HFFc6 (cell line): ENCODE measurements at places on chromosomes 2 and 18.
A peak's percentile ranks its signal among the peaks of the same experiment; 100 is the strongest.

- peak; percentile 6 for DNase-seq
These were observed 32.5 kb upstream of the CD28 start for GRCh38 chr2:203673933-203674332.

GRCh38 chr2:108444941-108445840, 3.8 kb upstream of the GCC2 start:
- no peak for DNase-seq

- DNase-seq: peak; percentile 10
These were observed 171.9 kb upstream of the GATA6 start for GRCh38 chr18:21997207-21998143.

- no peak for DNase-seq
These were observed 41.4 kb upstream of the CTDP1 start for GRCh38 chr18:79637921-79638909.

DNA sequence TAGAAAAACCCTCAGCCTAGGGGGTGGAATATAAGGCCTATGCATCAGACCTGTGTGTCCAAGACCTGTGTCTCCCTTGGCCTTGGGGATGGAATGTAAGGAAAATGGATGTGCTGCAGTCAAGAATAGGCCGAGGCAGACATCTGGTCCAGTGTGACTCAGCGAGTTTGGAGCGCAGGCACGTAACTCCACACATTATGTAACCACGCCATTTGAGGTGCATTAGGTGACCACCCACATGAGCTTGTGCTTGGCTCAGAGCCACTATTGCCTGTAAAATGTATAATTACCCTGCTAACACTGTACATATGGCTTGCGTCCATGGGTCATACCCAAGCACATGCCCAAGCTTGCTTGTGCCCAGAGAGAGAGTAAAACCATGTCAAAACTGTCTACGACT, 580.9 kb upstream of the HNMT start:
- DNase-seq: no peak

- peak; percentile 12 for DNase-seq
These were observed 39.2 kb downstream of the UNC50 start for GRCh38 chr2:98647636-98648035.

GRCh38 chr2:233210843-233211547, 40.5 kb upstream of the ATG16L1 start:
- DNase-seq: peak; percentile 89

DNA sequence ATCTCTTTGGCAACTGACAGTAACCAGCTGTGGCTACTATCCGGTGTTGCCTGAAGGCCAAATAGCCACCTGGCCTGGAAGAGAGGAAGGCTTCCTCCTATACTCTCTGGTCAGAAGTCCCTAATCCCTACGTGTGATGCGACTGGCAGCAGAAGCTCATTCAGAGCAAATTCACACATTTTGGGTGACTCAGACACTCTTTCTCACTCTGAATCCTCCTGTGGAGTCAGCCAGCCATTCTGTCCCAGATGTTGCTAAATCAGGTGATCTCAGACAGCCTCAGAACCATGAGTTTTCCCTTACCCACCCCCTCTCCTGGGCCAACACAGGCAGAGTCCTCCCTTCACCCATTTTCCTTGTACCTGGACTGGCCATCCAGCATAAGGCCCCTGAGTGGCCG, 34.7 kb downstream of the CFAP53 start:
- no peak for DNase-seq

GRCh38 chr2:86066007-86066578, 39.6 kb downstream of the POLR1A start:
- no peak for DNase-seq

GRCh38 chr2:8481463-8482009, 200.3 kb upstream of the ID2 start:
- DNase-seq: no peak

- DNase-seq: no peak
These were observed 121.0 kb downstream of the SPOPL start for GRCh38 chr2:138622613-138623012.

DNA sequence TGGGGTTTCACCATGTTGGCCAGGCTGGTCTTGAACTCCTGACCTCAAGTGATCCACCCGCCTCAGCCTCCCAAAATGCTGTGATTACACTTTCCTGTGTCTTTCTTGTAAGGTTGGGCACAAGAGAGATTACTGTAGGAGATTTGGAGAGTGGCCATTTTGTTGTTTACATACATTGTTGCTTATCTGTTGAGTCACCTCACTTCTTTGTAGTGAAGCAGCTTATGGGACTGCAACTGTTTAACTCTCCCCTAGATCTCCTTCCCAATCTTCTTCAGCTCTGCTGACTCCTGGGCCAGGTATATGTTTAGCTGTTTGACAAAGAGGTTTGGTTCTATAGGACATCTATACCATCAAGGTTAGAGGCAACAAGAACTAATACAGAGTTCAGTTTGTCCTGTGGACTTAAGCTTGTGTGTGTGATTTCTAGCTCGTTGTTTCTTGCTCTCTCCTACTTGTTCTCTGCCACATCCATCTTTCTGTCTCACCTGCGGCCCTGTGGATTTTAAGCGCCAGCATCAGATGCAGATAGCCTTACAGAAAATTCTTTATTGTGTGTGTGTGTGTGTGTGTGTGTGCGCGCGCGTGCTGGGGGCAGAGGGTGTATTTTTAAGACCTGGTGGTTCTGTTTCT, 95.4 kb downstream of the HAUS1 start:
- peak; percentile 69 for DNase-seq

GRCh38 chr2:63013438-63013837, 37.2 kb upstream of the OTX1 start:
- no peak for DNase-seq

- peak; percentile 70 for DNase-seq
These were observed 2.1 kb downstream of the MARCHF7 start for GRCh38 chr2:159714247-159714930.

- no peak for DNase-seq
These were observed 54.9 kb downstream of the DSC3 start for GRCh38 chr18:30987467-30988241.

- peak; percentile 48 for DNase-seq
These were observed 115.8 kb upstream of the SETBP1 start for GRCh38 chr18:44564922-44565321.

GRCh38 chr2:178223806-178224205, 29.5 kb downstream of the OSBPL6 start:
- no peak for DNase-seq

- no peak for DNase-seq
These were observed 5.0 kb downstream of the CFAP221 start for GRCh38 chr2:119549241-119549640.

GRCh38 chr2:57892920-57893319, 153.7 kb upstream of the VRK2 start:
- no peak for DNase-seq

GRCh38 chr2:143833015-143833660, 686.8 kb downstream of the ZEB2 start:
- no peak for DNase-seq

- DNase-seq: no peak
These were observed 222.4 kb upstream of the OSR1 start for GRCh38 chr2:19580830-19581229.

GRCh38 chr18:70188113-70188512, 17.4 kb downstream of the RTTN start:
- no peak for DNase-seq

- DNase-seq: no peak
These were observed 2.5 kb downstream of the SP3 start for GRCh38 chr2:173962583-173963110.

DNA sequence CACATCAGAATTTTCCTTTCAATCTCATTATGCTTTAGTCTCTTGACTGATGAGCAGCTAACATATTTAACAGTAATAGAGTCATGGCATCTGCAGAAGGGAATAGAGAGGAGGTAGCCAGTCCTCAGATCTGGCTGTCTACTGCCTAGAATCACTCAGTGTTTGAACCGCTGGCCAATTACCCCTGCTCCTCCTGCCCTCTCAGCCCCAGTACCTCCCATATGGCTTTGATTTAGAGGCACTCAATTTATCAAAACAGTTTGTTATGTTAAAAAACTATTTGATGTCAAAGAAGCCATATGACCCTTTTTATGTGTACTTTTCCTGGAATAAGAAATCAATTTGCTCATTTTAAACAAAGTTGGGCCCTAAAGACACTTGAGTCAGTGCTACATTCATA, 355.2 kb downstream of the CMPK2 start:
- DNase-seq: no peak

- DNase-seq: no peak
These were observed 62.3 kb downstream of the ESCO1 start for GRCh38 chr18:21538230-21538629.

DNA sequence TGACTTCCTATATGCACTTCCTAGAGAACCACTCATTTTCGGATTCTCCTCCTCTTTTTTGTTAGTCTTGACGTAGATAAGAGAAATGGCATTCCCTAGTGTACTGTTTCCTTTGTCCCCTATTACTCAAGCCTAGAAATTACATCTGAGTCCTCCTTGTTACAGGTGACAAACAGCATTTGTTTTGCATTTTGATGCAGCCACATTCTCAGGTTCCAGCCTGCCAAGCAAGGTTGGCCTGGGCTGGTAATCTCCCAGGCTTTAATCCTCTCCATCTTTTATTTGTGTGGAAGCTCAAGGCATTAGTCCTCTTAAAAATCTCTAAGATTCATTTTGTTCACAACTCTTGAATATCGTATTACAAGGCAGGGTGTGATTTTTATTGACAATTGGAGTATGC, 318.0 kb upstream of the NRP2 start:
- no peak for DNase-seq

DNA sequence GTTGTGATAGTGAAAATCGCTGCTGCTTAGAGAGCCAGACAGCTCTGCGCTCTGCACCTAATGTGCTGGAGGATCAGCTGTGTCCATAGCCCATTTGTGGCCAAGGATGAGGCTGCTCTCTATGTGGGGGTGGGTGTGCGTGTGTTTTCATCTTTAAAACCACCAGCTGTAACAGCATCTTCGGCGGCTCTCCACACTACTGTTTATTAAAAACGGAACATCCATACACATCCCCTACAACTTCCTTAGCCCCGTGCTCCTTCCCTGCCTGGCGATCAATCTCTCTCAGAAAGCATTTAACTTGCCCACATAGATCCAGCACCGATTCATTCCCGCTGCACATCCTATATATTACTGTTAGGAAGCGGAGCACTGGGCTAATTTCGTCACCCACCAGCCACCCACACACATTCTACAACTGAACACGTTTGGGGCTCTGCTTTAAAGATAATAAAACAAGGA, 1.6 kb downstream of the CELF4 start:
- no peak for DNase-seq

DNA sequence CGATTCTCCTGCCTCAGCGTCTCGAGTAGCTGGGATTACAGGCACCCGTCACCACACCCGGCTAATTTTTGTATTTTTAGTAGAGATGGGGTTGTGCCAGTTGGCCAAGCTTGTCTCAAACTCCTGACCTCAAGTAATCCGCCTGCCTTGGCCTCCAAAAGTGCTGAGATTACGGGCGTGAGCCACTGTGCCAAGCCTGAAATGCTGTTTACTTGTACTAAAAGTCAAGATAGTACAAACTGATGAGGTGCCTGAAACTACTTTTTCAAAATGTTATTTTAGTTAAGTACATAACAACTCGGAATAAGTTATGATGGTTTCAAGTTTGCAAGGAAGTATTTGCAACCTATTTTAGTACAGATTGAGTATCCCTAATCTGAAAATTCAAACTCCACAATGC, 85.7 kb downstream of the CEP192 start:
- DNase-seq: no peak

DNA sequence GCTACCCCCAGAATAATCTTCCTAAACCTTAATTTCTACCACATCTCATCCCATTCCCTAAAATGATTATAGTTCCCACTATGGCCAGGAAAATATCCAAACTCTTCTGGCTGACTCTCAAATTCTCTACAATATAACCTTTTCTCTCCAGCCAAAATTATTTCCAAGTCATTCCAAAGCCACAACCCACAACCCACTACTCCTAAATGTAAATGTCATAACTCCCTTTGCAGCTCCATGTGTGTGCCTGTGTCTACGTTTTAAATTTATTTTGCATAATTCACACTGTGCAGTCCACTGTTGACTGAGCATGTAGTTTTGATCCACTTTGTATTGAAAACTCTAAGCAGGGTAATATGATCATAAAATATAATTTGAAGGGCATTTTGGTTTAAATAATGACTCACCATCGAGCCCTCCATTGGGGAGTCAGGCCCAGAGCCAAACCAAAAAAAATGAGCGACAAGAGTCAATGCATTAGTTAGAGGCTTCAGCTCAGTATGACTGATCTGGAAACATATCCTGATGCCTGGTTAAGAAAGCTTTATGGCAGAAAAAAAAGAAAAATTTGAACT, 171.0 kb downstream of the AFF3 start:
- DNase-seq: no peak

- peak; percentile 64 for DNase-seq
These were observed 147.8 kb upstream of the MAP3K20 start for GRCh38 chr2:172927641-172928357.

DNA sequence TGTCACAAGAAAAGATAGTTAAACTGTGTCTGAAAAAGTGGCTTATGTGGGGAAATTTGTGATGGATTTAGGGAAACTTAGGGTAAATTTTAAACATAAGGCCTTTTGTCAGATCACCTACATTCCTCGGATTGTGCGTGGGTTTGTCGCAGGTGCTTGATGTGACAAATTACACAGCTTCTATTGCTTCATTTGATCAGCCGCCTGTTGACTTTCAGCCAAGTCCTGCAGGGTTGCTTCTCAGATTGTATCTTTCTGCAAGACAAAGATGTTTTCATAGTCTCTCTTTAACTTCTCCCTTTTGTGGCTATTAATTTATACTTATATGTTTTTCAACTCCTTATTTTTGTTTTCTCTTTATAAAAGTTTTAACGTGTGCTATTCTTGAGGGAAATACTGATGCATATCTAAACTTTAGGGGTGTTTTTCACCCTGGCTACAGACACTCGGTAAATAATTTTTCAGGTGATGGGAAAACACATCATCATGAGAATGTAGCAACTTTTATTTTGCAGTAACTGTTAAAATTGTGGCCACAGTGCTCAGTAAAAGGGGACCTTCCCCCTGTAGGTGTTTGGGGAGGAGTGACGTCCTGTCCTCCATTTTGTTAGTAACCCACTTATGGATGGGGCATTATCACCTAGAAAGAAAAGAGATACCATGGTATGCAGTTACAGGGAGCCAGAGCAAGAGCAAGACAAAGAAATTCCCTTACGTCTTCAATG, 31.4 kb downstream of the GALM start:
- no peak for DNase-seq

DNA sequence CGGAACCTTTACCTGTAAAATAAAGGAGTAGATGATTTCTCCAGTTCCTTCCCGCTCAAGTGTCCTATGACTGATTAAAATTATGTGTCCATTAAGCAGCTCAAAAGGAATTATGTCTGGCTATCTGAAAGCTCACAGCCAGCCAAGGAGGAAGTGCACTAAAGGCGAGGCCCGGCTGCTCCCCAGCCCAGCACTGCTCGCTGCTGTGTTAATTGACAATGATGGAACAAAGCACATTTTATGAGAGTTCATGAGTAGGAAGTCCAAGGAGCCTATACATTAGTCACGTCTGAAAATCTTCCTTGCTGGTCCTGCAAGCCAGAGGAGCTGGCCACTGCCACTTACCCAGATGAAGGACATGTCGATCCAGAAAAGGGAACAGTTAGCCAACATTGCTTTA, 14.3 kb downstream of the TTC32 start:
- no peak for DNase-seq

DNA sequence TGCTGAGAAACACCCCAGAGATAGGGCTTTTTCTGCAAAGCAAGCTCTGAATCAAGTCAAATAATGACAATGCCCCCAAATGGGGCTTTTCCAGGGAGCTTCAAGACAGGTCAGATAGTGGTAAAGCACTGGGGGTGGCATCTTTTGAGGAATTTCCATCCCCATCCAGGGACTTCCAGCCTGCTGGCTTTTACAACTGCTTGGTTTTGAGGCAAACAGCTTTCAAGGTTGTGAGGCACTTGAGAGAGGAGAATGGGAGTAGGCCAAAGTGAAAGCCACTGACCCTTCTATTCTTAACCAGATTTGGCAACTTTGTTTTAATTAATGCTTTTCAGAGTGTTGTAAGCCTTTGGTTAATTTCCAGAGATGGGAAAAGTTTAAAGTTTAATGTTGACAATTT, 762.0 kb upstream of the POU3F3 start:
- no peak for DNase-seq
